ENCODE measurements at places on chromosomes 1 and 21.

GRCh38 chr1:207811920-207812720 lies 60.3 kb downstream of the CD46 start:
- DNase-seq, result no peak

- no peak for DNase-seq
Observed at GRCh38 chr1:205972081-205972480, 28.8 kb upstream of the SLC26A9 start.

GRCh38 chr21:43734928-43735229 lies 15.9 kb downstream of the PDXK start:
- no peak for DNase-seq

- no peak for DNase-seq
Observed at GRCh38 chr1:17935230-17935629, 172.4 kb upstream of the IGSF21 start.

DNA sequence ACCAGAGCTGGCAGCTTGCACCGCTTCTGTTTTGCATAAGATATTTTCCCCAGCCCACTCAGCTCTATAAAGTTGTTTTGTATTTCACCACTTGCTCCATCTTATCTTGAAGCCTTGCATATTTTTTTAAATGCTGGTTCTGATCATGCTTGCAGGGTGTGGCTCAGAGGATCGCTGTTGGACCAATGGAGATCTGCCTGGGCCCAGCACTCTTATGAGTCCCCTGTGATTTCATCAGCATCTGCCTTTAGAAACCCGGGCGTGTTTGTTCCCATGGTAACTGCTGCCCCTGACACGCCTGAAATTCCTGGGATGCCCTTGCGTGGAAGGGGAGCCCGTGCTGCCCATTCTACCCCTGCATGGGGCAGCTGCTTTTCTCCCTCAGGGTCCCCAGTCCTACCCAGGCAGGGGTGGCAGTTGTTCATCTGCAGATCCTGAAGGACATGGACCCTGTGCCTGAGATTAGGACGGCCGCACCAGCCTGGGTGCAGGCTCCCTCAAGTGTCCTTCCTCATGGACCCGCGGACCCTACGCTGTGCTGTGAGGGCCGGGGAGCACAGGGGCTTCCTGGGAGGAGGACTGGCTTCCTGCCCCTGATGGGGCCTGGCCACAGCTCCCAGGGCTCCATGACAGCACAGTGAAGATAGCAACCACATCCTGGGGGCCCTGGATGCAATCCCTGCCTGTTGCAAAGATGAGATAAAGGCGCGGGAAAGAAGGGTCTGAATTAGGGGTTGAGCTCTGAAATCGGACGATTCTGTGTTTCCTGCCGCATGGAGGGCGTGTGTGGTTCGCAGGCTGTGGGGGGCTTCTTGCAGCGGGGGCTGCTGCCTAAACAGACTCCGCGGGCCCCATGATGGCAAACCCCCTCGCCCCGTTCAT lies 226.5 kb downstream of the SDCCAG8 start:
- peak; percentile 89 for DNase-seq

DNA sequence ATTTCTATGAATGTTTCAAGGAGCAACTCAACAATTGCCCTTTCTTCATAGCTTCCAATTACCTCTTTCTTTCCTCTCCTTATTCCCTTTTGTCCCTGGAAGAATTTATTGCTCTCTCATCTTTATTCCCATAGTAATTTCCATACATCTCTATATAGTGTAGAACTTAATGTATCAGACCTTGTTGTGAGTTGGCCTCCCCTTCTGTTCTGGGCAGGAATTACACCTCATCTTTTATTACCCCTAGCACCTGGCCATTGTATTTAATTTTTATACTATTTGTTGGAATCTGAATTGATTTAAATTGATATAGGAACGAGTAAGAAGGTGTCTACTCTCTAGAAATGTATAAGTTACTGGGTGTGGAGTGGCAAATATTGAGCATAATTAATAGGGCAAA lies 114.5 kb downstream of the CACHD1 start:
- no peak for DNase-seq

GRCh38 chr21:36089946-36090345 lies 20.1 kb downstream of the CBR1 start:
- DNase-seq, result no peak

DNA sequence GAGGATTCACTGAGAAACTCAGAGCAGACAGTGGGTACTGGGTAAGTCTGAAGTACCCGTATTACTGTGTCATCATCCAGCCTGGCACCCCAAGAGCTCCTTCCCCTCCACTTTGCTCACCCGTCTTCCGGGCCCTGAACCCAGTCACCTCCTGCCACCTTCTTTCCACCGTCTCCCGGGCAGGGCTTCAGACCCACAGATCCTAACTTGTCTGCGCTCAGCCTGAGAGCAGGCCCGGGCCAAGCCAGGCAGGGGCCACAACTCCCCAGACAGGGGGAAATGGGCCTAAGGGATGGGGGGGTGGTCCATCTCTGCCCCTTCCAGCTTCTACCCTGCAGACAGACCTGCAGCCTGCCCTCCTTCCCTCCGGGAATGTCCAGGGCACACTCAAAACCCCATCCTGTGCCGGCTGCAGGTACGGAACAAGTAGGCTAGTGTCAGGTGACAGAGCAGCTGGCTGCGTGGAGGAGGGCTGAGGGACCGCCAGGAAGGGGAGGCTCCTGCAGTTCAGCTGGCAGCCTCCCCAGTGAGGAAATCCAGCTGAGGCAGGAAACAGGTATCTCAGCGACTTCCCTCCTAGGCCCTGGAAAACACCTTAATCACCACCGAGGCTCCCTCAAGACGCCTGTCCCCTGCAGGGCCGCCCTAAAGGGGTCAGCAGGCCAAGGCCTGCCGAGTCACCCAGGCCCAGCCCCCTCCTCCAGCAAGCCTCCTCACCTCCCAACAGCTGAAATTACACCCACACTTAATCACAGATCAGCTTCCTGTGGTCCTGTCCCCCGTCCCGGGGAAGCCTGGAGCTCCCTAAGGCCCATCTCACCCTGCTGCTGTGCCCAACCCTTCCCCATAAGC lies 3.5 kb downstream of the HSPG2 start:
- DNase-seq, result peak; percentile 12

GRCh38 chr21:33140288-33140687 lies 70.3 kb downstream of the OLIG1 start:
- no peak for DNase-seq

DNA sequence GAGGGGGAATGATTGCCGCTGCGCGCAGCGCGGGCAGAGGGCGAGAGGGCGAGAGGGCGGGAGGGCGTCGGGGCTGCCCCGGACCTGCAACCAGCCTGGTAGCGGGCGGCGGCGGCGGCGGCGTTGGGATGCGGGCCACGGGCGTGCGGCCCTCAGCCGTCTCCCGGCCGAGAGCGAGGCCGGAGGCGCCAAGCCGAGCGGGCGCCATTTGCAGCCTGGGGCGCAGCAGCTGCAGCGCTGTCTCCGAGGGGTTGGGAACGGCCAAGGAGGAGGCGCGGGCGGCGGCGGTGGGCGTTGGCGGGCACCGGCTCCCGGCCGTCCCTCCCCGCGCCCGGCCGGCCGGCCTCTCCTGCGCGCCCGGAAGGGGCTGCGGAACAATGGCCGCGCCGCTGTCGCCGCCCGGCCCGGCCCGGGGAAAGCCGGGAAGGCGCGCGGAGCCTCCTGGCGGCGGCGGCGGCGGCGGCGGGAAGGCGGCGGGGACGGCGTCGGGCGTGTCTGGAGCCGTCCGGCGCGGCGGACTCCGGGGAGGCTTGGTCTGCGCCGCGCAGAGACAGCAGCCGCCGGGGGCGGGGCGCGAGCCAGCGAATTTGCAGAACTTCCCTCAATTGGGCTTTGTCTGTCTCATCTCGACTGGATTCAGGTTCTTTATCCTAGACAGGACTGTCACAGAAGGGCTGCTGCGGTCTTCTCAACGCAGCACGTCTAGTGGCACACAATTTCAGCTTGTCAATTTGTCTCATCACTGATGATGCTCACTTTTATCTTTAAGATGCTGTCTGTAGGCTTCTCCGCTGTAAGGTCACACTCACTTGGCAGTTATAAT lies 35.7 kb downstream of the ZBTB8B start:
- DNase-seq, result peak; percentile 22

DNA sequence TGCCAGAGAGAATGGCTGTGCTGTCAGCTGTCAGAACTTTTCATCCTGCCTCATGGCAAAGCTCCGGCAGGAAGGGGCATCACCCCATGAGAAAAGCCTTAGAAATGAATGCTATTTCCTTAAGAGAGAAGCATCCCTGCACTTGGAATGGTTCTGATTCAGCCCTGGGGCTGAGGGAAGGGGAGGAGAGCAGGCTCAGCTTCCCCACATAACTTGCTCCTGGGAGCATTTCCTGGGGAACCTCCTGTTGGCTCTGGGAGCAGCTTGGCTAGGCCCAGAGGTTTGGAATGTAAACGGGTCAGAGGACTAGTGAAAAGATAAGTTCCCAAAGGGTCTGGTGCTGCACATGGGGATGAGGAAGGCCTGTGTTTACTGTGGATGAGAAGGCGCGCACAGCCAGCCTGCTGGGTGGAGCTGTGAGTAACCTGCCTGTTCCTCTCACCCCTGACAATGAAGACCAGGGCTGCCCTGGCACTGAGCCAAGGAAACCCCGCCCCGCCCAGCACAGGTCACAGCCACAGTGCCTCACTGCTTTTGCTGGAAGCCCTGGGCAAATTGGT lies 5.0 kb downstream of the PRELP start:
- peak; percentile 37 for DNase-seq

- DNase-seq, result no peak
Observed at GRCh38 chr1:39761557-39762260, 9.4 kb downstream of the OXCT2 start.

GRCh38 chr1:208654241-208654640 lies 410.1 kb upstream of the PLXNA2 start:
- DNase-seq, result no peak

GRCh38 chr1:53629101-53629691 lies 109.8 kb downstream of the GLIS1 start:
- peak; percentile 68 for DNase-seq

- DNase-seq, result no peak
Observed at GRCh38 chr1:160975026-160975425, 20.4 kb upstream of the ITLN2 start.

GRCh38 chr1:247177755-247178154 lies 5.9 kb upstream of the ZNF124 start:
- no peak for DNase-seq

GRCh38 chr1:70930062-70930461 lies 117.6 kb downstream of the PTGER3 start:
- no peak for DNase-seq

DNA sequence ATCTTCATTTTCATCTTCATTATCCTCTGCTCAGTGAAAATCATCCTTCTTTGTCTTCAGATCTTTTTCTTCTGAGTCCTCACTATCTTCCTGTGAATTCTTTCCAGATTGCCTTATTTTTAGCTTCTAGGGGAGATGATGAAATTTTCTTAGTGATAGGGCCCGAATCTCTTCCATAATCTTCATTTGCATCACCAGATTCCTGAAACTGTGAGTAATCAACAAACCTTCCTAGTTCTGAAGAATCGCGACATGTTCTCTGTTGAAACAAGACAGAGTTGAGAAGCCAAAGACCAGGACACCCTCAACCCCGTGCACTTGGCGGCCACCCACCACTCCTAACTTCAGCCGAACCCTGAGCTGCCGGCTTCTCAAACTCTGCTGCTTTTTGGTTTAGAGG lies 92.8 kb upstream of the CDC42BPA start:
- no peak for DNase-seq

DNA sequence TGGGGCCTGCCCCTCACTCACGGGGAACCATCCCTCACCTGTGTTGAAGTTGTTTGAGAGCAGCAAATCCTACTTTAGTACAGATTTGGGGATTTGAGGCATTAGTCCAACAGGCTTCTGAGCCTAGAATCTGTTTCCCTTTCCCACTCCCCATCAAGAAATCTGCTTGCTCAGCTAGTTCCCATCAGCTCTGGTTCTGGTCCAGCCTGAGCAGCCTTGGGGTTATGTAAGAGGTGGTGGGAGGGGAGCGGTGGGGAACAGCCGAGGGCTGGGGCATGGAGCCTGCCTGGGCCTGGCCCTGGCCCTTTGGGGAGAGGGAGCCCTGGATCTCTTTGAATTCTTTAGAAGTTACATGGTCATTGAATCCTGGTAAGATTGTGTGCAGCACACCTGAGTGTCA lies 4.1 kb downstream of the GSTM5 start:
- DNase-seq, result no peak

GRCh38 chr1:214552174-214552608 lies 789 bp upstream of the PTPN14 start:
- peak; percentile 38 for DNase-seq

DNA sequence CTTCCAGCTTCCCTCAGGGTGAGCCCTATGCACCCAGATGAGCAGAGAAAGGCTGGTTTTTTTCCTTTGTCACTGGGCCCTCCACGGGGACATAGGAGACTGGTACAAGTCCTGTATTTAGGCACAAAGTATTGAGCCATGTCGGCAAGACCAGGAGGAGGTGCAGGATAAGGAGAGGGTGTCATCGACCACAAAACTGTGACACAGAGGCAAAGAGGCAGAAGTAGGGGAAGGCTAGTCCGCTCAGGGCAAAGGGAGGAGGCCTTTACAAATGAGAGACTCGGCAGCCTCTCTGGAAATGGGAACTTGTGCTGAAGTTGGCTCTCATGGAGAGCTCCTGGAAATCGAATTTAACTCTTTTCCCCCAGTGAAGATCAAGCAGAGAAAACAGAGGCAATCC lies 70.7 kb upstream of the CAMK1G start:
- DNase-seq, result no peak

DNA sequence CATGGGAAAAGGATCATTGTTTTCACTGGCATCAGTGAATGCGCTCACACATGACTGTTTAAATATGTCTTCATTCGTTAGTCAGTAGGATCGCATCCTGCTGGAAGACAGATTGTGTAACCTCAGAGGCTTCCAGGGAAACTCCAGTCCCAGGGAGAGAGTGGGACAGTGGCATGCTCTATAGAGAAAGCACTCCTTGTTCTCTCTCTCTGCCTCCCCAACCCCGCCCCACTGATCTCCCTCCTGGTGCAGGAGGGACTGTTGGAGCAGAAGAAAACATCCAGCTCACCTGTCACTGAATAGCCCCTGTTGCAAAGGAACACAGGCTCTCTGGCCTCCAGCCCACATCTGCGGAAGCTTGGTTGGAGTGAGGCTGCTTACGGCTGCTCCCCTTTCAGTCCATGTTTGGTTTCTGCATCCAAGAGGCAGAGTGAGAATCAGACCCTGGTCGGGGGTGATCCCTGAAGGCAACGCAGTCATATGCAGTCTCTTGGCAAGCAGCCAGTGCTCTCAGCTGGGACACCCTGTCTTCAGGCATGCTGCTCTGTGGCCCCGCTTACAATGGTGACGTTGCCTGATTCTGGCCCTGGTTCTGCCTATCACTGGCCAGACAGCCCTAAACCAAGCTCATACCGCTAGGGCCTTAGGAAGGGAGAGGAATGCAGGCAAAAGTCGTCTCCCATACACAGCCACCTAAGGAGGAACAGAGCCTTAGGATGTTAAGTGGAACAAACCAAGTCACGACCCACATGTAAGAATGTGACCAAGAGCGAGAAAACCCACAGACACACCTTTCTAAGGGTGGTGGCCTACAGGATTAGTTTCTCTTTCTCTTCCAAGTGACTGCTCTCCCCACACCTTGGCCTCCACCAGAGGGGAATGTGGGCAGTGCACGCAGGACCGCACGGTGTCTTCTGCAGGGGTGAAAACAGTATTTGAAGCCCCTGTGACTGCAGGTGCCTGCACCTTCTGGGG lies 39.7 kb downstream of the BACE2 start:
- no peak for DNase-seq

GRCh38 chr1:174940646-174941175 lies 59.0 kb upstream of the CACYBP start:
- DNase-seq, result no peak

GRCh38 chr1:169321539-169321938 lies 46.1 kb downstream of the NME7 start:
- no peak for DNase-seq

GRCh38 chr1:174877208-174877673 lies 122.5 kb upstream of the CACYBP start:
- DNase-seq, result peak; percentile 11
